Activated naive CD4-positive, alpha-beta T cell treated with anti-CD3 and anti-CD28 coated beads, Interleukin-2, amount 10 ng/mL, durations not matched to agents 7 days and 5 days (primary cell): ENCODE measurements at places on chromosomes 16 and 17.

DNA sequence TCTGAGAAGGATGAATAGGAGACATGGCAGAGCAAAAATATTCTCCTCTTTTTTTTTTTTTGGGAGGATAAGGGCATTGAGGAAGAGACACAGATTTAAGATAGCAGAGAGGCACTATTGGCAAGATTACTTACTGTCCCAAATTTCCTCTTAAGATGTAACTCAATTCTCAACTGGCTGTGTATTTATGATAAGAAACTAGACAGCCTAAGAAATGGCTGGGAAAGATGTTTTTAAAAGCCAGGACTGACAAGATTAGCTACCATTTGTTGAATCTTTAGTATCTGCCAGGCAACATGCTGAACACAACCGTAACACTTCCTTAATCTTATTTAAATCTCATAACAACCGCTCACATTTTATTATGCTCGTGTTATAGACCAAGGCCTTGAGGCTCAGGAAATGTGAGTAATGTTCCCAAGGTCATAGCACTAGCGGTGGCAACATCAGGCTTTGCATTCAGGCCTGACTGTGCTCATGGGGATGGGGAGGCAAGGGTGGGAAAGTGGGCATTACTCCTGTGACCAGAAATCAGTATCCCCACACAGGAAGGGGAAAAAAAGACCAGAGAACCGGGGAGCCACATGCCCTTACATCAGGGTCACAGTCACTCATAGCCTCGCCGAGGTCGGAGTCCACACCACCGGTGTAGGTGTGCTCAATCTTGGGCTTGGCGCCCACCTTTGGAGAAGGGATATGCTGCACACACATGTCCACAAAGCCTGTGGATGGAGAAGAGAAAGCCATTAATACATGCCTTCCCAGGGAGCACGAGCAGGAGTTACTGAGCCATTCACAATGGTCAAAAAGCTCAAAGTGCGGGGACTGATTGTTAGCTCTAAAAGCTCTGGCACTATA is 15.6 kb downstream of the HIGD1B start:
- no peak for DNase-seq

- peak; percentile 59 for DNase-seq
These were observed 4.9 kb downstream of the MT1F start for GRCh38 chr16:56662357-56663354.

- DNase-seq = no peak
These were observed 3.0 kb upstream of the KRT15 start for GRCh38 chr17:41521574-41522261.

GRCh38 chr17:49494399-49494985 is 601 bp upstream of the NGFR start:
- DNase-seq = no peak

DNA sequence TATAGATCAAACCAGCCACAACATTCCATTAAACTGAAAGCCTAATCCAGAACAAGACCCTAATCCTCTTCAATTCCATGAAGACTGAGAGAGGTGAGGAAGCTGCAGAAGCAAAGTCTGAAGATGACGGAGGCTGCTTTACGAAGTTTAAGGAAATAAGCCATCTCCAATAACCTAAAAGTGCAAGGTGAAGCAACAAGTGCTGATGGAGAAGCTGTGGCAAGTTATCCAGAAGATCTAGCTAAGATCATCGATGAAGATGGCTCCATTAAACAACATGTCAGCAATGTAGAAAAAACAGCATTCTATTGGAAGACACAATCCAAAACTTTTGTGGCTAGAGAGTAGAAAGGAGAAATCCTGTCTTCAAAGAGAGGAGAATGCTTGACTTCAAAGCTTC is 69.6 kb downstream of the KANSL1 start:
- DNase-seq = no peak

DNA sequence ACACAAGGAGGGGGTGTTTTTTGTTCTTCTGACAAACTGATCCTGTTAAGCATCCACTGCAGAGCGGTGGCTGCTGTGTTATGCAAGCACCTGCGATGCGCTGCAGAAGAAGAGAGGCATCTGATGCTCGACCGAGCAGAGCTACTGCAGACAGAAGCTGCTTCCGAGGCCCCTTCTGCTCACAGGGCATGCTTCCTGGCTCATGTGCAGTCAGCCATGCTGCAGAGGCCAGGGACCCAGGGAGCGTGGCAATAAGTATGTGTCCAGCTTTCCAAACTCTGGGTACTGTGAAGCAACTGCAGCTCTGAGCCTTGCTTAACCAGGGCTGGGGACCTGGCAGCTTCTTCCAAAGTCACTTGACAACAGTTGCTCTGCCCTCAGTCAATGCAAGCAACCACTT is 448.6 kb upstream of the RBFOX1 start:
- no peak for DNase-seq

DNA sequence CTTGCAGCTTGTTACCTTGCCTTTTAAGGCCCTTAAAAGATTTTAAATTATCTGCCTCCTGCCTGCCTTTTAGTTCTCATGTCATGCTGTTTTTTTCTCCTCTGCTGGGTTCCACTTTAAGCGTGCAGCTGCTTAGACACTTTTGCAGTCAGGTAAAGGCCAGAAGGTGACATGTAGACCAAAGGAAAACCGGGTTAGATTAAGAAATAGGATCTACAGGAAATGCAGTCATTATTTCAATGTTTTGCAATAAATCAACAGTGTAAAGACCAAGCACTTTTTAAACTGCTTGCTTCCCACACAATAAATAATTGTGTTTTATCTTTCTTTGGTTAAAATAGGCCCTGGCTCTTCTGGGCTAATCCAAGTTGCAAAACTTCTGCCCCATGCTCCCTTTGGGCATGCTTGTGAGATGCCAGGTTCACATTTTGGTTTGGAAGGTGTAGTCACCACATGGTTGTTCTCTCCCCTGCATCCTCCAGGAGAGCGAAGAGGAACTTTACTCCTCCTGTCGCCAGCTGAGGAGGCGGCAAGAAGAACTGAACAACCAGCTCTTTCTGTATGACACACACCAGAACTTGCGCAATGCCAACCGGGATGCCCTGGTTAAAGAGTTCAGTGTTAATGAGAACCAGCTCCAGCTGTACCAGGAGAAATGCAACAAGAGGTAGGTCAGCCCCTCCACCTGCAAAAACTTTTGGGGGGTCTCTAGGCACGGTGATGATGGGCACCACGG is 54.9 kb downstream of the SDR42E1 start:
- DNase-seq = no peak

DNA sequence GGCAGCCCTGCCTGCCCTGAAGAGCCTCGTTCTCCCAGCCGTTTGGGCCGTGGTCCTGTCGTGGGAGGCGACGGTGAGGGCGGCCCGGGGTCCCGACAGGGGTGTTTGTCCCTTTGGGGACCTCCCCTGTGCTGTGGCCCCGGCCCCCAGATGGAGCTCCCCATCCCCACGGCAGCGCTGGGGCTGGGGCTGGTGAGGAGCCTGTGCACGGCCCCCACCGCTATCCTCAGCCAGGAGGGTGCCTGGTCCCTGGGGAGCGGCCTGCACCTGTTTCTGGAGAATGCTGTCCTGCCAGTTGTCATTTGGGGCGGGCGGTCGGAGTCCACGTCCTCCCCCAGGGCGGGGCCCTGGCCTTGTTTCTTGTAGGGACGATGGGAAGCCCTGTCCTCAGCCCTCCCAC is 6.6 kb downstream of the CAPN15 start:
- DNase-seq = no peak

GRCh38 chr16:22264786-22265185 is 32.4 kb upstream of the POLR3E start:
- peak; percentile 53 for DNase-seq

DNA sequence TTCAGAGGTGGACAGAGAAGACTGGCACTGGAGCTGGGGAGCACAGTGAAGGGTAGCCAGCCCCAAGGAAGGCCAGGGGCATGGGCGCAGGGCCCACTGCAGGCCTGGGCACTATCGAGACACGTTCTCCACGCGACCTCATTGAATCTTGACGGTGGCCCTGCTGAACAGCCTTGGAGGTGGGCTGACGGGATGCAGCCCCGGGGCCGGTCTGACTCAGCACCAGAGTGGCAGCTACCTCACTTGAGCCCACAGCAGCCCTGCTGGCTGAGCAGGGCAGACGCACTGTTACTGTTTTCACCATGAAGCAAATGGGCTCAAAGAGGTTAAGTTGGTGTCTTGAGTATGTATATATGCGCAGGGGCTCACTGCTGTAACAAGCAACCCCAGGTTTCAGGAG is 78.8 kb upstream of the FOXF1 start:
- no peak for DNase-seq
